ENCODE measurements at places on chromosomes 6 and 20. TPM values are rescaled to one million over a fixed set of nuclear protein-coding genes. Genes with fewer than 3 reads are reported as not detected.

The LEMD2 gene
- total RNA-seq = 91.8 TPM

The DEFB129 gene
- not detected for total RNA-seq

The COX4I2 gene
- total RNA-seq = not detected

The KIF6 gene
- total RNA-seq = 0.88 TPM

The BACH2 gene
- total RNA-seq = 2.6 TPM

The ZNF165 gene
- 5.8 TPM for total RNA-seq

The C20orf202 gene
- total RNA-seq = 0.13 TPM

The WFDC10B gene
- not detected for total RNA-seq

The DDX43 gene
- total RNA-seq = not detected

The BPIFB4 gene
- not detected for total RNA-seq

The ACTR5 gene
- 14.1 TPM for total RNA-seq

The MRAP2 gene
- total RNA-seq = 8.3 TPM

The RIPPLY2 gene
- 0.90 TPM for total RNA-seq

The MYO6 gene
- total RNA-seq = 48.1 TPM

The PNLDC1 gene
- total RNA-seq = not detected

The ADGRG6 gene
- total RNA-seq = 2.5 TPM

The SAPCD1 gene
- 3.2 TPM for total RNA-seq

The PPP1R10 gene
- total RNA-seq = 123 TPM

The C6orf141 gene
- 35.9 TPM for total RNA-seq

The SLA2 gene
- total RNA-seq = 0.13 TPM

The BTNL2 gene
- not detected for total RNA-seq

The BMP7 gene
- 17.7 TPM for total RNA-seq

The SYNDIG1 gene
- 5.4 TPM for total RNA-seq

The OPN5 gene
- not detected for total RNA-seq

The TFAP2D gene
- total RNA-seq = not detected

The SLC22A7 gene
- total RNA-seq = not detected

The GATA5 gene
- total RNA-seq = 0.39 TPM

The ZNF391 gene
- total RNA-seq = 4.4 TPM

The GJA1 gene
- 530 TPM for total RNA-seq

The OXT gene
- total RNA-seq = 0.64 TPM

The ALDH8A1 gene
- not detected for total RNA-seq

The PAX1 gene
- not detected for total RNA-seq

The SPATS1 gene
- total RNA-seq = not detected

The OR12D3 gene
- total RNA-seq = not detected

The ACTL10 gene
- total RNA-seq = 0.46 TPM

The LINC00237 gene
- 0.90 TPM for total RNA-seq

The TFAP2B gene
- total RNA-seq = not detected

All from H9 (cell line).